GF-D8 (cell line): ENCODE measurements at places on chromosomes 7 and 10.

DNA sequence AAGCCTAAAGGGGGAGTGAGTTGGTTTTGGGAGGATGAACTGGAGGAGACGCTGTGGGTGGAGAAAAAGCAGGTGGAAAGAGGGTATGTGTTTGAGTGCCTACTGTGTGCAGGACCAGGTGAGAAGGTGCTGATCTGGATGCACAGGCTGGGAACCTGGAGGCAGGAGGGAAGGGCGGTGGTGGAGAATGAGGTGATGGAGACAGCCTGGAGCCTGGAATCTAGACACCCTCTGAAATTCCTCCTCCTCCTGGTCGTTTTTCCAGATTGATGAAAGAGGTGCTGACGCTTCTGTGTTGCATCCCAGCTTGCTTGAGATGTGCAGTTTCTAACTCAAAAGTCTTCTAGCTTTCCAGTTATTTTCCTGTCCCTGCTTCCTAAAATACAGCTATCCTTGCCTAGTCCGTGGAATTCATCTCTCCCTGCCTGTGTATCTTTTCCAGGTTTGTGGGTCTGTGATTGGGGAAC is 67.5 kb downstream of the LRMDA start:
- no peak for DNase-seq

- DNase-seq = no peak
These were observed 14.5 kb downstream of the AKR1B1 start for GRCh38 chr7:134444198-134444960.

DNA sequence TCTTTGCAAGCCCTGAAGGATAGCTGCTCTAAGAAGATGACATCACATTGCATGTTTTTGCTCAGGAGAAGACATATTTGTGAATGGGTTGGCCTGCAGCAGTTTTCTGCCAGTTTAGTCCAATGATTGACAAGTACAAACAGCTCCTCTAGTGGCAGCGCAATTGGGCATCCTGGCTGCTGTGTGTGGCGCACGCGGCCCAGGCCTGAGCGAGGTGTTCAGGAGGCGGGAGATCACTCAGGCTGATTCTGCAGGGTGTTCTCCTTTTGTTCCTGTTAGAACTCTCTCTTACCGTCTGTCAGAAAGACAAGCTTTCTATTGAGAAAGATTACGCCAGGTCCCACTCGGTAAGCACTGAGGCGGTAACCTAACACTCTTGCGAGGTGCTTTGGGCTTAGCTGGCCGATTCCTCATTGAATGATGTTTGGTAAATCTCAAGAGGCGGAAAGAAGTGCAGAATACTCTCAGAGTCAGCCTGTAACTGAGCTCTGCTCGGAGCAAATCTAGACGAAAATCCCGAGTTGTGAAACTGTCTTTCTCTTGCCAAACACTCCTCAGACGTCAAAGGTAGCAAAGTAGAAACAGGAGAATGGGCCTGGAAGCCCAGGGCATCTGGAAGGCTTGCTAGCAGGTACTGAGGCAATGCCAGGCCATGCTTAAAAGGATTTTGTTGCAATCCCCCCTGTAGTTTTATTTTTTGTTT is 219.2 kb upstream of the BMPER start:
- DNase-seq = no peak

DNA sequence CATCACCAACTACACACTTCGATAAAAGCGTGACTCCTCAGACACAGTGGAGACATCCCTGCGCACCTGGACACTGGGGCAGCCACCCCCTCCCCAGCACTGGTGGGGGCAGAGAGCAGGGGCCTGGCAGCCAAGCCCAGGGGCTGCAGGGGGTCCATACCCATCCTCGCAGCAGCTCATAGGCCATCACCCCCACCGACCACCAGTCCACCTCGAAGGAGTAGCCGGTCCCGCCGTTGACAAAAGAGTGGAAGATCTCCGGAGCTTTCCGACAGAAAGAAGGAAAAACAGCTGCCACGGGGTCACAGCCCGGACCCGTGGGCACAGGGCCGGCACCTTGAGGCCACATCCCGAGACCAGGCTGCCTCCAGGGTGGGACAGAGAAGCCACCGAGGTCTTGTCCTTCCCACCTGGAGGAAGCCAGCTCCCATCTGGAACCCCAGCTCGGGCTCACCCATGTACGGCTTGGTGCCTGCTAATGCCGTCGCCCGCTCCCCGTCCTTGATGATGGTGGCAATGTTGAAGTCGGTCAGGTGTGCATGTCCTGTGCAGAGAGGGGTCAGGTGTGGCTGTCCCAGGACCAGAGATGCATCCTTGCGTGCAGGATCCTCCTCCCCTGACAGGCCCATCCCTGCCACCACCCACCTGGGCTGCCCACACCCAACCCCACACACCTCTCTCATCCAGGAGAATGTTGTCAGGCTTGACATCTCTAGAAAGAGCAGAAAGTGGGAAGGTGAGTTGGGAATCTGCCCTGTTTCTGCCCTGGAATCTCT is 38.5 kb downstream of the DPYSL4 start:
- no peak for DNase-seq

GRCh38 chr10:124612611-124613498 is 131.3 kb downstream of the FAM53B start:
- DNase-seq = no peak

DNA sequence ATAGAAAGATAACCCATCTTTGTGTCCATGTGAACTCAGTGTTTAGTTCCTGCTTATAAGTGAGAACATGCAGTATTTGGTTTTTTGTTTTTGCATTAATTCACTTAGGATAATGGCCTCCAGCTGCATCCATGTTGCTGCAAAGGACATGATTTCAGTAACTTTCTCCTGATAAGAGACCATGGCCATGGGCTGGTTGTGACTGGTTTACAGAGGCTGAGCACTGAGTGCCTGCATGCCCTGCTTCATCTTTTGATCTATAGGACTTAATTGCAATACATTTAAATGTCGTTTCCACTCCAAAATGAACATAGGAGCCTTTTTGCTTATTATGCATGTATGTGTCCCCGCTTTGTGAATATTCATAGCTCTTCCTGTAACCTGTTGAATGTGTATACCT is 101.3 kb upstream of the IGFBP3 start:
- no peak for DNase-seq

DNA sequence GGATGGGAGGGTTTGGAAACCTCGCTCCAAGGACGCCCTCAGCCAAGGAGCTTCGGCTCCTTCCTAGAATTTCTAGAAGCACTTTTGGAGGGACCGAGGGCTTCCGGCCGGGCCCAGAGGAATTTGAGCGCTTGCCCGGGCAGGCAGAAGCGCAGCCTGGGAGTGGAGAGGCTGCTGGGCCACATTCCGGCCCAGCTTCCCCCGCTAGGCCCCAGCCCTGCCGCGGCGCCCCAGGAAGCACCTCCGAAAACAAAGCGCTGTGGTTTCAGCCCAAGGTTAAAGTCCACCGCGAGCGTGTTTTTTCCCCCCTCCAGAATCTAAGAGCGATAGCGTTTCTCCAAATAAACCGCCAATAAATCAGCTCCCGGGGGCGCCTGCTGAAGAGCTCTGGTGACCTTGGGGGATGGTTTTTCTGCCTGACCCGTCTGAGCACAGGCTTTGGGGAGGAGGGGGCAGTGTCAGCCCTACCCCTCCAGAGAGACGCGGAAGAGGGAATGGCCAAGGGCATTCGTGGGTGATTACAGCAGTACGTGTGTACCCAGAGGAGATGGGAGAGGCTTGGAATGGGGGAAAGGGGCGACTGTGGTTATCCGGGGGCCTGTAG is 5.7 kb upstream of the TNRC18 start:
- DNase-seq = peak; percentile 67

- DNase-seq = no peak
These were observed 228.3 kb upstream of the NPVF start for GRCh38 chr7:25456467-25457171.

DNA sequence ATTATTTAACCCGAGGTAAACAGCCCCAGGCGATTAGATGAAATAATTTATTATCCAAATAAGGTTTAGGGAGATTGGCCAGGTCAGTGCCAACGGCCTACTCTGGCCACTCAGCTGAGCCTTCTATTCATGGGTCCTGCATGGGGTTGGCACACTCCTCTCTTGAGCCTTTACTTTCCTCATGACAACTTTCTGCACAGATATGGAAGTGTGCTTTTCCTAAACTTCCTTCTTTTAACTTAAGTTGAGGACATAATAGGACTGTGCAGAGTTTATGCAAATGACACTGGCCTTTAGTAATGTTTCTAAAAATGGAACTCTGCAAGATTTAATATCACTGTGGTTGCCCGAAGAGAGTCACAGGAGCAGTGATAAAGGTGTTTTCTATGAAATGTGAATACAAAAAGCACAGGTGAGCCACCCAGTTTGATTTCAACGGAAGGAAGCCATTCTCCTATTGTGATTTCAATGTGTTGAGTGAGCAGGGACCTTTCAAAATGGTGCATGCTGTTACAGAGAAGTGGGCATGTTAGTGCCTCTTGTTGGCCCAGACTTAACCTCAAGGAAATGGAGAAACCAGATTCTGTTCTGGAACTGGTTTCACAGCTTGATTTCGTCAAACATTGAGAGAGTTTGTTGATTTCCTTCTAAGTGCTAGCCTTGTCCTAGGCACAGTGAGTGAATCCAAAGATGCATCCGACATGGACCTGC is 55.7 kb downstream of the LYZL2 start:
- no peak for DNase-seq

DNA sequence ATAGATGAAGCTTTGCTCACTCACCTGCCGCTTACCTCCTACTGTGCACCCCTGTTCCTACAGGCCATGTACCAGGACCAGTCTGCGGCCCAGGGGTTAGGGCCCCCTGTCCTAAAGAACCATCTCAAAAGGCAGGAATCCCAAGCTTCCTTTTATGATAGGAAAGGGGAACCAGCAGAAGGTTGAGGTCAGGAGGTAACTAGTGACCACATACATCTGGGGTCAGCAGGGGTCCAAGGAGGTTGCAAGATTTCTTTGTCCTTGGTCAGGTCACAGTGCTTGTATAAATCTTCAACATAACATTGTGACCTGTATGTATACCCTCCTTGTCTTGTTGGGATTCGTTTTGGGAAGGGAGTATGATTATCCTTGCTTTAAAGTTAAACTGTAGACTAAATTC is 73.8 kb downstream of the OAT start:
- no peak for DNase-seq

GRCh38 chr10:81730891-81731290 is 144.1 kb upstream of the NRG3 start:
- DNase-seq = no peak

DNA sequence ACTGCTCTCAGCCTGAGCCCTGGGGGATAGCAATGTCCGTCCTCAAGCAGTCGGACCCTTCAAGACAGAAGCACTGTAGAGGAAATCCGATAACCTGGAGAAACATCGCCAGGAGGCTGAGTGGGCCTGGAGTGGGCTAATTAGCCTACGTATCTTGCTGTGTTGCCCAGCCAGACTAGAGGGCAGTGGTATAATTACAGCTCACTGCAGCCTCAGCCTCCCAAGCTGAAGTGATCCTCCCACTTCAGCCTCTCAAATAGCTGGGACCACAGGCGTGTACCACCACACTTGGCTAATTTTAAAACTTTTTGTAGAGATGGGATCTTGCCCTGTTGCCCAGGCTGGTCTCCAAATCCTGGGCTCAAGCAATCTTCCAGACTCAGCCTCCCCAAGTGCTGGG is 21.7 kb downstream of the LYZL2 start:
- DNase-seq = no peak

DNA sequence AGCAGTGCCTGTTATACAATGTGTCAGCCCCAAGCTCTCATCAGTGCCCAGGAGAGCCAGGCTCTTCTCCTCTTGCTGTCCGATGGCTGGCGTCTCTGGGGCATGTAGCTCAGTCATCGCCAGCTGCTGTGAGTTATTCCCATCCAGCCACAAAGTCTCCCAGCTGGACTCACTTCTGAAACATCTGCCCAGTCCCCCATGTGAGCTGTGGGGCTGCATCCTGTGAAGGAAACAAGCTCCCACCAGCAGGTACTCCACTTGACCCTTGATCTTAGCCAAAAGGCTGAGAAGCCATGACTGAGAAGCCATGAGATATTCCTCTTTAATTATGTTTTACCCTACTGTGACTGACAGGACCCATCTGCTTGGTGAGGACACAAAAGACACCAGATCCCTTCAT is 212.7 kb upstream of the IGFBP3 start:
- no peak for DNase-seq
